ENCODE measurements at places on chromosomes 5 and 9.
A peak's percentile ranks its signal among the peaks of the same experiment; 100 is the strongest.

DNA sequence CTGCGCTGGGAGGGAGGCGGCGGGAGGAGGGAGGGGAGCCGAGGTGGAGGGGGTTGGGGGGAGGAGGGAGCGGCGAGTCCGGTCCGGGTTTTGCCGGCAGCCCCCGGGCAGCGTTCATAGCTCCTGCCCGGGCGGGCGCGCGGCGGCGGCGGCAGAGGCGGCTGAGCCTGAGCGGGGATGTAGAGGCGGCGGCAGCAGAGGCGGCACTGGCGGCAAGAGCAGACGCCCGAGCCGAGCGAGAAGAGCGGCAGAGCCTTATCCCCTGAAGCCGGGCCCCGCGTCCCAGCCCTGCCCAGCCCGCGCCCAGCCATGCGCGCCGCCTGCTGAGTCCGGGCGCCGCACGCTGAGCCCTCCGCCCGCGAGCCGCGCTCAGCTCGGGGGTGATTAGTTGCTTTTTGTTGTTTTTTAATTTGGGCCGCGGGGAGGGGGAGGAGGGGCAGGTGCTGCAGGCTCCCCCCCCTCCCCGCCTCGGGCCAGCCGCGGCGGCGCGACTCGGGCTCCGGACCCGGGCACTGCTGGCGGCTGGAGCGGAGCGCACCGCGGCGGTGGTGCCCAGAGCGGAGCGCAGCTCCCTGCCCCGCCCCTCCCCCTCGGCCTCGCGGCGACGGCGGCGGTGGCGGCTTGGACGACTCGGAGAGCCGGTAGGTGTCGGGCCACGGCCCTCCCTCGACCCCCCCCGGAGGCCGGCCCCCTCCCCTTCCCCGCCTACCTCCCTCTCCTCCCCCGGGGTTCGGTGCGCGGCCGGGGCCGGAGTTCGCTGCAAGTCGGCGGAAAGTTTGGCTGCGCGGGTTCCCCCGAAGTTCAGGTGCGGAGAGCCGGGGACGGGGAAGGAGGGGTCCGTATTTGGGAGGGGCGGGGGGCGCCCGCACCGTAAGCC, at the start of gene CXXC5:
TSS of gene CXXC5 (plus strand) at position 145 of the 877 bp plus-strand sequence. CDS start 32,175 bp downstream, outside the sequence.
- DNase-seq, result peak; percentile 55

GRCh38 chr9:72305102-72305546, 59.9 kb downstream of the ZFAND5 start:
- peak; percentile 28 for DNase-seq

- DNase-seq, result no peak
Observed at GRCh38 chr9:106830527-106831150, 32.3 kb upstream of the ZNF462 start.

DNA sequence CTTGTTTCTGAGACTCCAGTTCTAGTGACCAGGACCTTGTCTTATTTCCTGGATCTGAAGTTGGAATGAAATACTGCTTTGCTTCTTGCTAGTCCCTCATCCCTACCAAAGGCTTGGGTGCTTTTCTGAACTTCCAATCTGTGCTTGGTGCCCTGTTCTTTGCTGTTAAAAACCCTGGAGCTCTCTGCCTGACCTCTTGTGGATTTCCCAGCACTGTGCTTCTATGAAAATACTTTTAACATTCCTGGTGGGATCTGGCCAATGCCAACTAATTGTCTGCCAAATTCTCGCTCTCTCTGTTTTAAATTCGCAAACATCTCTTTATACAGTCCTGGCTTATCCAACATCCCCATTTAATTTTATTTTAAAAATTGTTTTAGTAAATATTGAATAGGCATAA, 26.7 kb upstream of the CSNK1G3 start:
- DNase-seq, result no peak

DNA sequence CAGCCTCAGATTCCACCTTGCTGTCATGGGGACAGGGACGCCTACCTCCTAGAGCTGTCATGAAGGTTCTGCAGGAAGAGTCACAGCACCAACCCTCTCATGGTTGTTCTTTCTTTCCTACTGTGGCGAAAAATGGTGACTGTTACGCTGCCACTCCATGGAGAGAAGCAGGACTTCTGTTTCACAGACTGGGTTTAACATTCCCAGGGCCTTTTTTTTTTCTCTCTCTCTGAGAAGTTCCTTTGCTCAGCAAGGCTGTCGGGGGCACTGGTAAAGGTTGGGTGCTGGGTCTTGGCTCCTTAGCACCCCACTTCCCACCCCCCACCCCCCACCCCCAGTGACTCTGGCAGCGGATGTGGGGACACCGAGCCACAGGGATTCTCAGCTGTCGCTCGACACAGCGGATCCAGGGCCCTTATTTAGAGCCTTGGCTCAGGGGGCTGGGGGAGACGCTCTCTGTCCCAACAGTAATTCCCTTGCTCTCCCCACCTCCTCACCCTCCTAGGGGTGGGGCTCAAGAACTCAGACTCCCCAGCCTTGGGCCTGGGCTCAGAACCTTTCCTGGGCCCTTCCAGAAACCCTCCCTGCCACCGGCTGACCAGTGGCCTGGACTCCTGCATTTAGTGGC, 34.4 kb downstream of the DUSP1 start:
- DNase-seq, result no peak
